ENCODE measurements at places on chromosomes 7 and 10.

DNA sequence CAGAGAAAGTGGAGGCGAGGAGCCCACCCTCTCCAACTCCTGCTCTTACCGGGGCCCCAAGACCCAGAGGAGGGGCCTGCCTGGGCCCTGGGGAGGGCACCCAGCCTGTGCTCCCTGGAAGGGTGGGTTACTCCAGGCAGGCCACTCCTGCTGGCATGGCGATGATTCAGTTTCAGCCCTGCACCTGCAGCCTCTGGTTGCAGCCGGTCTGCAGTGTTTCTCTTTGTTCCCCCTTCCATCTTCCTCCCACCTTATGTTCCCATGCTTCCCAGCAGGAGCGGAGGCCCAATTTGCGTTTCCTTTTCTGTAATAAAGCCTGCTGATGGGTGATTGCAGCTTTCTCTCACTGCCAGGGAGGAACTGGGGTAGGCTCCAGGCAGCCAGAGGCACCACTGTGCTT lies 53.2 kb upstream of the FAM20C start:
- no peak for DNase-seq

- no peak for DNase-seq
Observed at GRCh38 chr10:109358325-109358724, 565.0 kb downstream of the XPNPEP1 start.

DNA sequence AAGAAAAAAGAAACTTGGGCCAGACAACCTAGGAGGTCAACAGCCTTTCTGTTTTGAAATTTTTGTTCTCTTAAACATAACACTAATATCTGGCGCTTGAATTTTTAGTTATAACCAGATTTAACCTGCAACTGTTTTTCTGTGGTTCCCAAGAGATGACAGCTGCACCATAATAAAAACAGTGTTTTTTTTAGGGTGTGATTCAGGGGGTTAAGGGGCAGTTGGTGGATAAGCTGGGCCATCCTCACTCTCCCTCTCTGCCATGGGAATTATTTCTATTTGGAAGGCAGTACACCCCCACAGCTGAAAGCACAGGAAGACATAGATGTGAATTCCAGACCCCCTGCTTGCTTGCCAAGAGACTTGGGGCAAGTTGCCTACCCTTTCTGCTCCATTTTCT lies 20.1 kb upstream of the TM9SF3 start:
- no peak for DNase-seq

GRCh38 chr7:66640802-66641525 lies 12.3 kb downstream of the KCTD7 start:
- DNase-seq = no peak

DNA sequence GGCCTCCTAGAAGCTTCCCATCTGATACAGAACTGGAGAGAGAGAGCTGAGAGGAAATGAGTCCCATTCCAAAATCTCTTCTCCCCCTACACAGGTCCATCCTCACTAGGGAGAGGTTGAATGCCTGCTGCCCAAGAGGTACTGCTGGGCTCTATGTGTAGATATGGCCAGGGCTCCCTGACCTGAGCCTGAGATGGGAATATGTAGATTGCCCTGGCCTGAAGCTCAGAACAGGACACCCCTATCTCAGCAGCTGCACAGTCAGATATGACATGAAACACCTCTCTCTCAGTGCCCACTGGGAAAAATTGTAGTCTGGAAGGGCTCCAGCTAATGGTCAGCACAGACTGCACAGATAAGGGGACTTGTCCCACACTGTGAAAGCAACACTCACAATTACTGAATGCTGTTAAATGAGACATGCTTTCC lies 3.1 kb upstream of the IFIT1B start:
- DNase-seq = no peak

- no peak for DNase-seq
Observed at GRCh38 chr7:42548816-42549611, 312.0 kb upstream of the GLI3 start.

DNA sequence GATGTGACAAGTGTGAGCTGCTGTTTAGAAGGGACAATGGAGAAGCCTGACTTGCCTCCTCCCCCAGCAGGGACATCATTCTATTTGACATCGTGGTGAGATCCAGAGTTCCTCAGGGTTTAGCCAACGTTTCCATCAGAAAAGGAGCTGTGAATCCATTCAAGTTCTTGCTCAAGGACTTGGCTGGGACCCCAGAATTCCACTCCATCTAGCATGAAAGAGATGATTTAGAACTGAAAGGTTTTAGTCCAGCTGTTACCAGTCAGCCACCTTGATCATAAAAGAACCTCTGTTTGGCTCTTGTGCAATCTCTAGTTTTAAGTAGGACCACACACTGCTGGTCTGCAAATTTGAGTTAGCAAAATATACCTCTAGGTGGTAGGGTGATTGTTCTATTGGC lies 337.6 kb downstream of the FRMD4A start:
- DNase-seq = no peak

DNA sequence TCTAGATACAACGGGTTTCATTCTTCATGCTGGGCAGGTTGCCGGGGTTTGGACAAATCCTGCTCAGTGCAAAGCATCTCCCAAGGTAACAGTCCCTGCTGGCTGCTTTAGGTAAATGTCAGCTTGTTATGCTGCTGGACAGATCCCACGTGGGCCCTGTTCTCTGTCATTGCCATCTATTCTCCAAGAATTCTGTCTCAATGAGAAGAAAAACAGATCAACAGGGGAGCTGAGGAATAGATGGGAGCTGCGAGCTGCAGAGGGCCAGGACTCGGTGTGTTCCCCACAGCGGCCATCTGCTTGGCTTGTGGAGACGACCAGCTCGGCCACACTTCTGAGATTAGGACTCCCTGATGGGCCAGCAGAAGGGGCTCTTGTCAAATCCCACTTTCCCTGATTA lies 235.2 kb downstream of the DPP6 start:
- DNase-seq = no peak

GRCh38 chr10:71597821-71598498 lies 121.6 kb downstream of the C10orf105 start:
- DNase-seq = peak; percentile 44

DNA sequence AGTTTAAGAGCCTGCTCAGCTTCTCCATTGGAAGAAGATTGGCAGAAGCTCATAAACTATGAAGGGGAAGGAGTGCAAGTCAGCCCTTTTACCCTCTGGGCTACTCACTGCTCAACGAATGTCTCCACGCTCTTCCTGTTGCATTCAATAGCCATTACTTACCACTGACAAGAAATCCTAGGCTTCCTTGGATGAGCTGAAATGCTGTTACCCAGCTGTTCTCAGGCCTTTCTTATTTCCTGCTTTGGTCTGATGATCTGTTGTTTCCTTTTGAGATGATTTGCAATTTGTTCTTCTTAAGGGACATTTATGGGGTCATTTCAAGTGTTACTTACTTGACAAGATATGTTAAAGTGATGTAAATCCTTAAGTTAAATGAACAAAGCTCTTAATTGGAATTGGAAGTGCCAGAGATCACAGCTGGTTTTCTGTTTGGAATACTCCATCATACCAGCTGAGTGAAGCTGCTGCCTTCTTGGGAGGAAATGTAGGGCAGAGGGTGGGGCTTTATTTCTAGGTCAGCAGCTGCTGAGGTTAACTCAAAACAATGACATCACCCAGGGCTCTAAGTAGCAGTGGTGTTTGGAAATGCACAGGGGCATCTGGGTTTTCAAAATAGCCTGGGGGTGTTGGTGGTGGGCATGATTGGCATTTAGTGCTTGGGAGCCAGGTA lies 170.0 kb downstream of the PRKCQ start:
- peak; percentile 50 for DNase-seq

GRCh38 chr7:12386313-12386740 lies 17.3 kb downstream of the VWDE start:
- DNase-seq = no peak

DNA sequence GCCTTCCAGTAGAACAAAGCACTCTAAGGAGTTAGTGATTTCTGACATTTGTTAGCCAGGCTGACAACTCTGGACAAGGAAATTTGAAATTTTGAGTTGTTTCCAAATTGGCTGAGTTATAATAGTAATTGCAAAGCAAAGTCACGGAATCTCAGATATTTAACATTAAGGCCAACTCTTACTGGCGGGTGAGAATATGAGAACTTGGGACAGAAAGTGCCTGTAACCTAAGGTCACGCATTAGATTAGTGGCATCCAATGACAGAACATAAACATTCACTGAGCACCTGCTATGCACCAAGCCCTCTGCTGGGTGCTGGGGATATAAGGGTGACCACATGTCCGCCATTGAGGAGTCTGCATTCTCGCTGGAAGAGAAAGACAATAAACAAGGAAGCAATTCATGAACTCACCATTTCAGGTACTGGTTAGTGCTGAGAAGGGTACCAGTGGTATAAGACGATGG lies 45.5 kb upstream of the CHST15 start:
- no peak for DNase-seq

- no peak for DNase-seq
Observed at GRCh38 chr7:143245123-143245522, 18.1 kb upstream of the GSTK1 start.

DNA sequence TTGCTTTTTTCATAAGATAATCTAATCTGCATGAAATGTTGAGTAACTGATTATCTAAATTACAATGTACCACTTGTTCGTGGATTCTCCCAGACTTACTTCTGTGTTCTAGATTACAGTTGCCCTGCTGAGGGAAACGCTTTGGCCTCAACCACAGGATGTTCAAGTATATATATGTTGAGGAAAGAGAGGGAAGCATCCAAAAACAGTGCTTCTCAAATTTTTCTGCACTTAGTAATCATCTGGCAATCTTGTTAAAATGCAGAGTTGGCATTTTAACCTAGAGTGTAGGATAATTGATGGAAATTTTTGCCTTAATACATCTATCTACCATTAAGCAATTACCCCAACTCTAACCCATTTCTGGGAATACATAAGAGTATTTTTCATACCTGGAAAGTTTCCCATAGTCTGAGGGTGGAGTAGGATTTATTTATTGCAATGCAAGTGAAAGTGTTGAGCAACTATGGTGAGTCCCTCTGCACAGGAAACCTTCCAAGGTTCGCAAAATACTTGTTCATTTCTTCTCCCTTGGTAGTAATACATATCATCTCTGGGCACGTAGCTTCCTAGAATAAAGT lies 59.6 kb upstream of the C1GALT1 start:
- DNase-seq = no peak

- no peak for DNase-seq
Observed at GRCh38 chr7:157384301-157384700, 47.5 kb downstream of the DNAJB6 start.

GRCh38 chr7:89770161-89770560 lies 384.1 kb upstream of the STEAP1 start:
- no peak for DNase-seq

DNA sequence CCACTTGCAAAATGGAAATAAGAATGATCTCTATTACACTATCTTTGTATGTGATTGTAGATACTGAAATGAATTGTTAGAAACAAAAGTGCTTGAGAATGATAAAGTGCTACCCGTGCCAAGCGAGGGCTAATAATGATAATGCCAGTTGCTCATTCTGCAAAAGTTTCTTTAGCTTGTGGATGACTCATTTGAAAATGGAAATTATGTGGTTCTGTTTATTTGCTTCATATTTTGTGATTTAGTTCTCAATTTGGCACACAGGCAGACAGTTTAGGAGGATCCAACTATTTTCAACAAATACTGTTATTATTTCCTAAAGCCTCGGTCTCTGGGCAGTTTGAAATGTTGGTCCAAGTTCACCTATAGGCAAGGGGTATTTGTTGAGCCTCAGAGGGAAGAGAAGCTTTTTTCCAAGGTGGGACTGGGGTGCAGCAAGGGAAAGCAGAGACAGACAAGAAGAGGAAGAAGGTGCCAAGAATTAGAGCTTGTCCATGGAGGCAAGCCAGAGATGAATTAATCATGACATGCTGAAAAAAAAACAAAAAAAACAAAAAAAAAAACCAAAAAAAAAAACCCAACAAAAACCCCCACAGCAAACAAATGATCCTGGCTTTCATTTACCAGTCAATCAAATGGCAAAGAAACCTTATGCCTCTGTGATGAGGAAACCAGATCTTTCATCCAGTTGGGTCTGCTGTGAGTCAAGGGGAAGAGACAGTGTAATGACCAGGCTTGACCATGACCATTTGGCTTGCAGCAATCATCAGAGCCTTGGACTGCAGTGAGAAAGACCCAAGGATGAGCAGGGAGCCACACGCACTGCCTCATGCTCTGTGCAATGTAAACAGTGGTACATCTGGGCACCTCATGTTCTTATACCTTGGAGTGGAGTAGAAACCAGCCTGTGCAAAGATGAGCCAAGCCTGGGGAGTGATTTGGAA lies 285.0 kb upstream of the HABP2 start:
- no peak for DNase-seq

DNA sequence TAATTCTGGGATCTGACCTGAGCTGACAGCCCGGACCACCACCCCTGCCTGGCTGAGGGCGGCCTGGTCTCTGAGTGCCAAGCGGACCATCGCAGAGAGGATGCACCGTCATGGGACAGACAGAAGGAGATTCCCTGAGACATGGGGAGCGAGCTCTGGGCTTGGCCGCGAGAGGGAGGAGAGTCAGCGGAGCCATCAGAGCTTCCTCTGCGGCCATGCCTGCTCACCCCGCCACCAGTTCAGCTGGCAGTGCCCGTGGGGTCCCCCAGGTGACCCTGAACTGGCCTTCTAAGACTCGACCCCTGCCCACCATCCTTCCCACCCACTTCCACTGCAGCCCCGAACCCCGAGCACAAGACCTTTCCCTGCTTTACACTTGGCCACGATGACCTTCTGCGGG lies 152.8 kb downstream of the TCERG1L start:
- no peak for DNase-seq

GRCh38 chr10:8238986-8239385 lies 184.5 kb downstream of the GATA3 start:
- no peak for DNase-seq

- no peak for DNase-seq
Observed at GRCh38 chr10:2760736-2761135, 306.6 kb upstream of the PFKP start.

GRCh38 chr7:1669954-1670893 lies at the start of gene ELFN1:
Gene ELFN1, plus strand, starts transcription at chr7:1670277. Its CDS starts 74,320 bp downstream, at chr7:1744597.
- no peak for DNase-seq

- no peak for DNase-seq
Observed at GRCh38 chr10:31004611-31005193, 27.0 kb downstream of the ZNF438 start.

- no peak for DNase-seq
Observed at GRCh38 chr10:63751836-63752235, 230.6 kb downstream of the REEP3 start.

DNA sequence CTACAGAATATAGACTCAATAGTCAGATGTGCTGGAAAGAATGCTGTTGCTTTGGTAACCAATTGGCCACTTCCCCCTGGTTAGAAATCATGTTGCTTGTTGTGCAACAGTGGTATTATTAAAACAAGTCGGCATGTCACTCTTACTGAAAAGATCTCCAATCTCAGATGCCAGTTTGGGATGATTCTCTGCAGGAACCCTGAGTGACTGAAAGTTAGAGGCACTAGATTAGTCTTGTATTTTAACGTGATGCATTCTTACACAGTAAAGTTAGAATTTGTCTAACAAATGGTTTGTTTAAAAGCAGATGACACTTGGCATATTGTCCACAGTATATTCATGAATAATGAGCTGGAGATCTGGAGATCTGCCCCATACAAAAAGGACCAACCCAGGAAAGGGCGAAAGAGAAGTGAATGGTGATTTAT lies 287.6 kb downstream of the TWIST1 start:
- DNase-seq = no peak

DNA sequence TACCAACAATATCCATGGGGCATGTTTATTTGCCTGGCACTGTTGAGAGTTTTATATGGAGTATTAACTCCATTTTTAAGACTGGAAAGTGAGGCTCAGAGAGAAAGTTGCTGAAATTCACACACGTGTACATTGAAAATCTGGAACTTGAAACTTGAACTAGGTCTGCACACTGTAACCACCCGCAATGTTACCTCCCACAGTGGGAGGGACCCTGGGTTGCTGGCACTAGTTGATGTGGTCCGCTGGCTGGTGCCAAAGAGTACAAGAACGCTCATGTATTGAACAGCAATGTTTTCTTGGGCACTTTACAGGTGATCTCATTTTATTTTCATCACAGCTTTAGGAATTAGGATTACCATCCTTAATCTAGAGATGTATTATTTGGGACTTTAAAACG lies 253.2 kb downstream of the INHBA start:
- DNase-seq = no peak
